Left lung (tissue), 14 donors: ENCODE measurements at places on chromosomes 11 and 22. TPM values are rescaled to one million over a fixed set of nuclear protein-coding genes. Genes with fewer than 3 reads are reported as not detected.

The MS4A15 gene
- not detected for polyA plus RNA-seq

The LARGE2 gene
- 11.4 TPM for polyA plus RNA-seq

The DRG1 gene
- polyA plus RNA-seq: 79.0 TPM

The SELENOH gene
- 130 TPM for polyA plus RNA-seq

The OR52A1 gene
- polyA plus RNA-seq: 0.02 TPM

The APOBEC3A gene
- polyA plus RNA-seq: 0.52 TPM

The AGBL2 gene
- polyA plus RNA-seq: 10.8 TPM

The VPS11 gene
- 57.6 TPM for polyA plus RNA-seq

The MAP6 gene
- polyA plus RNA-seq: 8.9 TPM

The SLC22A9 gene
- polyA plus RNA-seq: 0.08 TPM

The ACRV1 gene
- 0.96 TPM for polyA plus RNA-seq

The LMNTD2 gene
- polyA plus RNA-seq: 2.0 TPM

The KDELR3 gene
- 8.5 TPM for polyA plus RNA-seq

The MYO7A gene
- polyA plus RNA-seq: 6.4 TPM

The MS4A7 gene
- 16.2 TPM for polyA plus RNA-seq

The RIC3 gene
- 2.2 TPM for polyA plus RNA-seq

The C22orf15 gene
- 6.1 TPM for polyA plus RNA-seq

The MMP12 gene
- polyA plus RNA-seq: not detected

The NEU3 gene
- 14.3 TPM for polyA plus RNA-seq

The APOBEC3C gene
- 27.8 TPM for polyA plus RNA-seq

The SMARCB1 gene
- 152 TPM for polyA plus RNA-seq

The GP1BB gene
- 5.4 TPM for polyA plus RNA-seq

The FADS3 gene
- 12.1 TPM for polyA plus RNA-seq

The OR10D3 gene
- not detected for polyA plus RNA-seq

The CKAP5 gene
- 96.7 TPM for polyA plus RNA-seq

The FAM83F gene
- 0.20 TPM for polyA plus RNA-seq

The ZW10 gene
- polyA plus RNA-seq: 20.6 TPM

The RELT gene
- 2.8 TPM for polyA plus RNA-seq

The SMCO4 gene
- polyA plus RNA-seq: 17.7 TPM

The CD6 gene
- 2.0 TPM for polyA plus RNA-seq

The ENTHD1 gene
- polyA plus RNA-seq: not detected

The SCUBE2 gene
- polyA plus RNA-seq: 44.8 TPM

The TIMP3 gene
- 157 TPM for polyA plus RNA-seq

The HOATZ gene
- 9.6 TPM for polyA plus RNA-seq

The SGSM1 gene
- 4.9 TPM for polyA plus RNA-seq

The CCDC157 gene
- 3.7 TPM for polyA plus RNA-seq

The CRYBB2 gene
- 1.0 TPM for polyA plus RNA-seq

The LRRN4CL gene
- 0.37 TPM for polyA plus RNA-seq

The CLTCL1 gene
- polyA plus RNA-seq: 8.4 TPM

The OR8G5 gene
- polyA plus RNA-seq: not detected

The CLNS1A gene
- polyA plus RNA-seq: 179 TPM

The TPBGL gene
- polyA plus RNA-seq: not detected

The SPECC1L gene
- 85.1 TPM for polyA plus RNA-seq

The LRP4 gene
- polyA plus RNA-seq: 27.7 TPM

The APOA5 gene
- polyA plus RNA-seq: 0.07 TPM

The CCDC188 gene
- 2.3 TPM for polyA plus RNA-seq

The SLC5A12 gene
- polyA plus RNA-seq: 0.34 TPM
